NCI-H526 treated with DMSO at 0.1 percent for 48 hours (cell line): ENCODE measurements at places on chromosomes 2 and 18.

DNA sequence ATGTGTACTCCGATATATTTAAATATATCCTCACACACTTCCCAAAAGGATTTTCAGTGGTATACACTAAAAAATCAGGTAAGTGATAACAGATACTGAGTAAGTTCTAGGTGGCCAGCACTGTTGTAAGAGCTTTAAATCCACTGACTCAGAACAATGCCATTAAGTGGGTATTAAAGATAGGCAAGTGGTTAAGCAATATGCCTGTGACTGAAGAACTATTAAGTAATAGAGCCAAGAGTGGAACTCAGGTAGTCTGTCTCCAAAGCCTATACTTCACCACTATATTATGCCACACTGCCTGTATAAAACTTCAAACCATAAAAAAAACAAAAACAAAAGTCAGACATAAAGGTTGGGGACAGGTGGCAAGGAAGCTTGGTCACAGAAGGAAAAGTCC lies 37.2 kb downstream of the THUMPD2 start:
- no peak for DNase-seq

DNA sequence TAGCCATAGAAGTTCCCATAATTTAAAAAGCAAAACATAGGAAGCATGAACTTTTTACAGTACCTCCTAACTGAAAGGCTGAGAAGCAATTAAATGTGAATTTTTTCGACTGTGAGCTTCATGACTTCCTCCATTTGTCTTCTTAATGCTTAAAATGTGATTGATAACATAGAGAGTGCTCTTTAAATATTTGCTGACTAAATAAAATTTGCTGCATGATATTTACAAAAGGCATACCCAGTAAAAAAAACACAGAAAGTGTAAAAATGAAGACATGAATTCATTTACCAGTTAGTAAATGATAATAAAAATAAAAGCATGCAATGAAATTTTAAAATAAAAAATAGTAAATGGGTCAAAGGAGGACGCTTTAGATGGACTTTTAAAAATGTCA lies 21.9 kb downstream of the STAT4 start:
- DNase-seq: no peak

GRCh38 chr18:36066686-36067054 lies 689 bp downstream of the RPRD1A start:
- no peak for DNase-seq

GRCh38 chr2:137181370-137181769 lies 416.0 kb downstream of the THSD7B start:
- DNase-seq: no peak

DNA sequence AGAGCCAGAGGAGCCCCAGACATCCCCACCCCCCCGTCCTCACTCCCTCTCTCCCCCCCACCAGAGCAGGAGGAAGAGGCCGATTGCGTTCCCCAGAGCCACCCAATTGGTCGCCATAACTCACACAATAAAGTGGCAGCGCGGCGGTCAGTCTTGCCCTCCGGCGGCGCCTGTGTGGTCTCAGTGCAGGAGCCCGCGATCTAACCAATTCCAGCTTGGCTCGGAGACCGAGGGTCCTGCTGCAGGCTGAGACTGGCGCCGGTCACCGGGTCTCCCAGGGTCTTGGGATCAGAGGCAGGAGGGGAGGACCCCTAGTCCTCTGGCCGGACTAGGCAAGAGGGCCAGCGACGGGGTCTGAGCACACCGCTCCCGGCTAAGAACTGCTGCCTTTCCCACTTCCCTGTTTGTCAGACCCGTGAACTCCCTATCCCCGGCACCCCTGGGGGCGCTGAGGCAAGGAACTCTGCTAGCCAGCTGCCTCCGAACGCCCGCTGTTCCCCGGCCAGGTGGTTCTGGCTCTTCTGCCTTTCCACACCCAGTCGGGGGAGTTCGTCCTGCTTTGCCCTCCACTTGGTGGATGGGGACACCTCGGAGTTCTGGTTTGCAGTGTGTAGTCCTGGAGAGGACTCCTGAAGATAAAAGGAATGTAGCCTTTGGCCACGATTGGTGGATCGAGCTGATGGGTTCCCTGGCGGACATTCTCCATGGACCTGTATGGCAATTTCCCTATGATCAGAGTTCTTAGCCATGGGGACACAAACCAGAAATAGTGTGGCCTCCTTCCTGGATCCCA lies 1.0 kb upstream of the HOXD12 start:
- DNase-seq: peak; percentile 47

DNA sequence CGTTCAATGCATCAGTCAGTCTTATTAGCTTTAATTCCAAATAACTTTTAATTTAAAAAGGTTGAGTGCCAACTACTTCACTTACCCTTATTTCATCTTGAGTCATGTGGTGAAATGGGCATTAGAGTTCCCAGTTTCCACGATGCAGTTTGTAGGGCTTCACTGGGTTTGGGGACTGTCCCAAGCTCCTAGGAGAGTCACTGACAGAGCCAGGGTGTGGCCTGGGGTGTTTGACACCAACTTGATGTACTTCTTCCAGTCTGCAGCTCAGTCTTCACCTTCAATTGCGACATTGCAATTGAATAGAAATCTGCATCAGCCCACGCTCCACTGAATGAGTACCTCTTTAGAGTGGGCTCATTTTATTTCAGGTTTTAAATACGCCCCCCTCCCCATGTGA lies 165.3 kb downstream of the ARL4C start:
- no peak for DNase-seq

DNA sequence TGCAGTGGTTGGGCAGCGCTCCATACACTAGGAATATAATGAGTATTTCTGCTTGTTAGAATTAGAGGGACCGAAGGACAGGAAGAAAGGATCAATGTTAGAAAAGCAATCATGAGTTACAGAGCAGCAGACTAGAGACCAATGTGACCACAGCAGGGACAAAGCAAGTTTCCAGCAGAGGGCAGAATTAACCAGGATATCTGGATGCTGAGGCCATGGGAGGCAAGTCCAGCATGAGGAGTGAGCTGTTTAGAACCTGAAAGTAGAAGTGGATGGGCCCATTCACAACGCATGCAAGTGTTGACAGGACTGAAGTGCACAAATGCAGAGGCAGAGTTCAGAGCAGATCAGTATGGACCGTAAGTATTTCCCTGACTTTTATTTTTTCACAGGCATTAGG lies 910.4 kb upstream of the GYPC start:
- no peak for DNase-seq

DNA sequence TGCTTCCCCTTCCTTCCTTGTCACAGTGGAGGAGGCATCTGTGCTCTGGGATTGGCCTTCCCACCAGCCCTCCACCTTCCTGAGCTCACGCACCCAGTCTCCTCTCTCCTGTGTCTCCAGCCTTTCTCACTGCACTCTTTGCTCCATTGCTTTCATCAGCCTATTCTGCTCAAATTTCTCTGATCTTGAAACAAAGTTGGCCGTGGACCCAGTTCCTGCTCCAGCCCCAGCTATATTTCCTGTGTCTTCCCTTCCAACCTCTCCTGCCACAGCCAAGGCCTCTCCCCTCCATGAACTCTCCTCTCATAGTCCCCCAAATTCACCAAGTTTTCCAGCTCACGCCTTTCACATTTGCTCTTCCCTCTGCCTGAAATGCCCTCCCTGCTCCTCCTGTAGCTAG lies 226.6 kb upstream of the AGAP1 start:
- DNase-seq: no peak

- DNase-seq: no peak
Measured at GRCh38 chr2:9145752-9146430, 60.7 kb upstream of the ASAP2 start.

- no peak for DNase-seq
Measured at GRCh38 chr18:56268952-56269351, 369.4 kb downstream of the TXNL1 start.

GRCh38 chr2:56502616-56503015 lies 318.8 kb downstream of the CCDC85A start:
- no peak for DNase-seq

- DNase-seq: no peak
Measured at GRCh38 chr2:23649303-23649702, 264.3 kb downstream of the KLHL29 start.

DNA sequence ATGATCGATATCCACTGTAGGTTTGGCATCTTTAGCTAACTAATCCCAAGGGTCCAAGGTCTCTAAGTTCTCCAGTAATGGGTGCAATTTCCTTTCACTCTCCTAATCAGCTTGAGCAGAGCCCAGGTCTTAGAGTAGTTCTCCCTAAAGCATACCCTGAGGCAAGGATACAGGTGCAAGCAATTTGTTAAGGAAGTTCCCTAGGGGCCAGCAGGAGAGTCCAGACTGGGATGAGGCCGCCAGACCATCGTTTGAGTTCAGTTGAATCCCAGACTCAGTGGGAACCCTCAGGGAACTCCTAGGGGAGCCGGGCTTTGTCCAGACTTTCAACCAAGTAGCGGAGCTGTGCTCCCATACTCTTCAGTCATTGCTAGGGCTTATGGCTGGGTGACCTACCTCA lies 835.4 kb upstream of the CDH2 start:
- DNase-seq: no peak

DNA sequence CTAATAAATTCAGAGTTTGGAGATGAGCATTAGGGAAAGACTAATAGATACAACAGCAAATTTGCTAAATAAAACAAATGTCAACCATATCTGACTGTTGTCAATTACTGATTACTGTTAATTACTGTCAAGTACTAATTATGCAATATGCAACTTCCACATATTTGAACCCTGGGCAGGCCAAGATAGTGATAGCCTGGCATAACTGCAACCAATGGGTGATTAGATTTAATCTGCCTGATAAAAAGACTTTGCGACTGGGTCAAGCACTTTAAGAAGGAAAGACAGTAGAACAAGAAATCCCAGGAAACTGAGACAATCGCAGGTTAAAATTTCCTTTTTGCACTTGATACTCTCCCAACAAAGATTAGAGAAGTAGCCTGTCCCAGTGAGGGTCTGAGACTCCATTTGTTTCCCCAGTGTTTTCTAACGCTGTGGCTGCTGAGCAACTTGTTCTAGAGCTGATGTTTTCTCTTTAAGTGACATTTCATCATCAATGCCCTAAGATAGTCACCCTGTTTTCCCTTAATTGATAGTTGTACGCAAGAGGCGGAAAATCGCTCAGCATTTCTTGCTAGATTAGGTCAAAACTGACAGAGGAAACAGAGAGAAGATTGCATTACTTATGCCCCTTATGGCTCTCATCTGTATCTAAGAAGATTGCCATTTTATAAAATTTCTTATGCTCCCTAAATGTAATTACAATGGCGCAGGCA lies 17.8 kb downstream of the ARHGAP15 start:
- DNase-seq: no peak

- DNase-seq: no peak
Measured at GRCh38 chr2:100246163-100247145, 75.8 kb downstream of the LONRF2 start.

DNA sequence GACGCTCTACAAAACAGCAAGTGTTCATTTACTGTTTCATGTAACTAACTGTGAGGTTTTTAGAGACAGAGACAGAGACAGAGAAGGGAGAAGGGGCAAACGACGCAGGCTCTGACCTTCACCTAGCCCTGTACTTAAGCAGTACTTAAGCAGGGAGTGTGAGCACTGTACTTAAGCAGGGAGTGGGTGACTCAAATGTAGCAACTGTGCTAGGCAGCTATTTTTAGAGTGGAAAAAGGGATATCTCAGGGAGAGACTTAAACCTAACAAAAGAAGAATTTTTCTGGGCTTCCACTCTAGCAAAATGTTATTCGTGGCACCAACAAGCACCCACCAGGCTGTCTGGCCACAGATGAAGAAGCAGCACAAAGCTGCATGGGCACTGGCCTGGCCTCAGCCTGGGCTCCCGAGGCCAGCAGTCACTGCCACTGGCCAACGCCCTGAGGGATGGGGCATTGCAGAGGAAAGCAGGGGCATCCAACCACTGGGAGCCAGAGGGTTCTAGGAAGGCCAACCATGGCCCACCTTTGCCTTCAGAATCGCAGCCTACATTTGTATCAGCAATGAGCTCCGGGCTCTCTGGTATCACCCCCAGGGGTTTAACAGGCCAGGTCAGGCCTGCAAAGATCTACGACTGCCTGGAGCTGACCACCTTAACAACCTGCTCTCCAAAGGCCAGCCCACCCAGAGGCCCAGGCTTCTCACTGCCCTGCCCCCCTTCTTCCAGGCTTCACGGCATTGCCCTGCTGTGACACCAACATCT lies 154.3 kb downstream of the TTC32 start:
- no peak for DNase-seq

GRCh38 chr2:56244911-56245530 lies 61.2 kb downstream of the CCDC85A start:
- DNase-seq: no peak

GRCh38 chr18:8777846-8778245 lies 72.5 kb downstream of the MTCL1 start:
- no peak for DNase-seq

DNA sequence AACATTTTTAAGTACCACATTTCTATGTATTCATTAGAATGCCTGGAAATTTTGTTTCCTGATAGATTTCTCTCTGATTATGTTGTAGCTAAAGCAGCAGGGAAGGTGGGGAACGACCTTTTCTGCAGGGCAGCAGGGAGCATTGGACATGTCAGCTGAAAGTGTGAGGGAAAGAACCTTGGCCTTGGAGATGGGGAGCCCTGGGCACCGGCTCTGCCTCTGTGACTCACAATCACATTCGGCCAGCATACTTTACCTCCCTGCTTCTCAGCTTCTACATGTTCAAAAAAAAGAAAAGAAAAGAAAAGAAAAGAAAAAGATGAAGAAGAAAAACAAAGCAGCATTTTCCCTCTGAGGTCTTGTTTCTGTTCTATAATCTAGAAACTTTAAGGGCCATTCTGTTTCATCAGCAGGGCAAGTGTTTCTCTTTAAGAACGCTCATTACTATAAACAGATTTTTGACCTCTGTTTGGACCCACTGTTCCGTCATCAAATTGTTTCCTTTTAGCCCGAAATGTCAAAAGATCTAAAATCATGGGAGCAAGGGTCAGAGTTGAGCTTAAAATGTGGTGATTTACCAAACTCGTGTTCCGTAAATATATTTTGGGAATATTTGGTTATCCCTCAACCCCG lies 27.9 kb downstream of the SETBP1 start:
- DNase-seq: no peak

DNA sequence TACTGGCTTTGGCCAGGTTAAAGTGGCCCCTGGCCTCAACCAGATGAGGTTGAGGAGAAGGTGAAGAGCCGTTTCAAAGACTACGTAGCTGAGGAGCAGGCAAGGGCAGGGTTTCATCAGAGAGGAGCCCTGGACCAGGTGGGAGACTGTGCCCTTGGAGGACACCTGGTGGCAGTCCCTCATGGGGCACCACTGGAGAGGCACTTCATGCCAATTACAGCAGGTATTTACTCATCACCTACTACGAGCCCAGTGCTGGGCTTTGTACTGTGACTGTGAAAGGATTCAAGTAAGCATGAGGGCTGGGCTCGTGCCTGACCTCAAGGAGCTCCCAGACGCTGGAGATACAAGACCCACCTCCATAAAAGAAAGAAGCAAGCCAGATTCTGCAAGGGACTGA lies 37.6 kb downstream of the SMAD7 start:
- DNase-seq: no peak

- no peak for DNase-seq
Measured at GRCh38 chr2:80132281-80132680, 172.3 kb downstream of the LRRTM1 start.

DNA sequence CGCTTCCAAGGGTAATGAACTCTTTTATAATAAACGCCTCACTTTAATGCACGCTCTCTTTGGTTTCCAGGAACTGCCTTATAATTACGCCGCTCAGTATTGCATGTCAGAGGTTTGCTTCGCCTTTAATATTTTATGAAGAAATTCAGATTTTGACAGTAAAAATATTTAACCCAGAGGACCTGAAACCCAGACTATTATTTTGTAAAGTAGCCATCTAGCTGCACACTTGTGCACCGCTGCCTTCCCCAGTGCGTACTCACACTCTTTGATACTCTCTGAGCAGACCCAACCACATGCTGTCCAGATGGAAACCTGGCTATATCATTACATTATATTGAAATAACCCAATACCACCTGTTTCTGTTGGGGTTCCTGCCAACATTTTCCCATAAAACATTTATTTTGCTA lies 270.1 kb downstream of the C1D start:
- no peak for DNase-seq
